ENCODE measurements at places on chromosomes 11 and 22.

DNA sequence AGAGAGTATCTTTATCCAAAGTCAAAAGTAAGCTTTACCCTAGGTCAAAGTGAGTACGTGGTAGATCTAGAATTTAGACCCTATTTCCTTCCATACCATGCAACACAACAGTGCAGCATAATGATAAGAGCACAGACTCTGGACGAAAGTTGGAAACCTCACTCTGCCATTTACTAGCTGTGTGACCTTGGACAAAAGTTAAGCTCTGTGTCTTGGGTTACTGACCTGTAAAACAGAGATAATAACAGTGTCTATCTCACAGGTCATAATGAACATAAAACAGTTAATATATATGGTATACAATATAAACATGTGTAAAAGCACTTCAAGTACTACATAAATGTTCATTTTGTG is 13.6 kb upstream of the CHRNA10 start:
- DNase-seq = no peak

GRCh38 chr11:111157571-111157970 is 88.0 kb upstream of the POU2AF2 start:
- DNase-seq = no peak

- DNase-seq = no peak
Measured at GRCh38 chr11:66142370-66143263, 72.5 kb downstream of the PACS1 start.

GRCh38 chr11:119147604-119148333 is 1.1 kb upstream of the ABCG4 start:
- DNase-seq = no peak

DNA sequence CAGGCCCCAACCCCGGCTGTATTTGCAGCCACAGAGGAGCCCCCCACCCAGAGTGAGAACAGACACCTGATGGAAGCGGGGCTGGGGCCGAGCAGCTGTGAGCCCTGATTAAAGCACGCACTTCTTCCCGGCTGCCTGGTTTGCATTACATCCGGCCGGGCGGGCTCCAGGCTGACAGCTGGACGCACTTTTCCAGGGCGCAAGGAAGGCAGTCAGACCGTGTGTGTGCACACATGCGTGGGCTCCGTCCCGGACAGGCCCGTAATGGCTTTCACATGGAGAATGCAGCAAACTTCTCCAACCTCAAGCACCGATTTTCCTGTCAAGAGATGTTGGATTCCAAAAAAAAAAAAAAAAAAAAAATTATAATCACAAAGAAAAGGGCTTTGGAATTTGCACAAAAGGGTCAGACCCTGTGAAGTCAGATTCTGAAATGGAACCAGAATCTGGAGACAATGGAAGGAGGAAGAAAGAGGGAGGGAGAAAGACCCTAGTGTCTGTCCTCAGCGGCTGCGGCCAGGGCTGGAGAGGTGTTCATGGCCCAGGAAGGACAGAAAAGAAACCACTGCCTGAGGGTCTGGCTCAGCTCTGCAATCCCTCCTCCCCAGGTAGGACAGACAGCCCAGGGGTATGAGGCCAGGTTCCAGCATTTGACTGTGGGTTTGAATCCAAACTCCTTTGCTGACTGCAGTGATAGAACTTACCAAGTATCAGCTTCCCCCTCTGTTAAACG is 365.5 kb downstream of the MN1 start:
- DNase-seq = peak; percentile 74

- DNase-seq = no peak
Measured at GRCh38 chr11:118058311-118059245, 18.3 kb upstream of the TMPRSS4 start.
